ENCODE measurements at places on chromosomes 7 and 10.

- no peak for DNase-seq
Observed at GRCh38 chr10:102431452-102432124, 786 bp downstream of the CUEDC2 start.

DNA sequence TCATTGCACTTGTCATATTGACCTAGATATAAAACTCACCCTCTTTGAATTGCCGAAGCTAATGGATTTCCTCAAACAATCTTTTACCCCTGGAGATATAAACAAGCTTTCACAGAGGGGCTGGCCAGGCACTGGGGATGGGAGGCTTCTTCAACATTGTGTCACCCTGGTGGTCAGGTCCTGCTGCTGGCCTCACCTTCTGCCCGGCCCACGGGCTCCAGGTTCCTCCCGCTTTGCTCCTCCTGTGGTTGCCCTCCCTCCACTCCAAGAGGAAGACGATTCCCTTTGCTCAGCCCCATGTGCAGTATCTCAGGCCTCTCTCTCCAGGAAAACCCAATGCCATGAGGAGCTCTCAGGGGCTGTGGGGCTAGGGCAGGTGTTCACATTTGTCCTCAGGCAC, 118.1 kb upstream of the ADCY1 start:
- DNase-seq = no peak

DNA sequence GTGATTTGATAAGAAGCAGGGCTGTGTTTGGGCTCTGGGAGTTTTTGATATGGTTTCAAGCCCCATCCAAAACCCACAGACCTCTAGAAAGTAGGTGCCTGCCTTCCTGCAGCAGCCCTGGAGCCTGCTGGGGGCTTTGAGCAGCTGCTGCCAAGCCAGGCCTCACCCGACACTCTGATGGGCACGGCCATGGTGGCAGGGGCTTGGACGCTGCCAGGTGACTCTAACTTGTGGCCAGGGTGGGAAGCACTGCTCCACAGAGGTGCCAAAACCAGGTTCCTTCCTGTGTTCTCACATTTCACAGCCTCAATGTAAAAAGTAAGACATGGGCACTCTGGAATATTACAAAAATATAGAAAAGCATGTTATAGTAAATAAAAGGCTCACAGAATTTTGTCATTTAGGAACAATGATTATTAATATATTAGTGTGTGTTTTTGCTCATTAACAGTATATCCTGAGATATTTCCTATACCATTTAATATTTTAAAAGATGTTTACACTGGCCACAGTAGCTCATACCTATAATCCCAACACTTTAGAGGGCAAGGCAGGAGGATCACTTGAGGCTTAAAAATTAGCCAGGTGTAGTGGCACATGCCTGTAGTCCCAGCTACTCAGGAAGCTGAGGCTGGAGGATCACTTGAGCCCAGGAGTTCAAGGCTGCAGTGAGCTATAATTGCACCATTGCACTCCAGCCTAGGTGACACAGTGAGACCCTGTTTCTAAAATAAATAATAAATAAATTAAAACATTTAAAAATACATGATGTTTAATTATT, 95.1 kb downstream of the EGFR start:
- no peak for DNase-seq

DNA sequence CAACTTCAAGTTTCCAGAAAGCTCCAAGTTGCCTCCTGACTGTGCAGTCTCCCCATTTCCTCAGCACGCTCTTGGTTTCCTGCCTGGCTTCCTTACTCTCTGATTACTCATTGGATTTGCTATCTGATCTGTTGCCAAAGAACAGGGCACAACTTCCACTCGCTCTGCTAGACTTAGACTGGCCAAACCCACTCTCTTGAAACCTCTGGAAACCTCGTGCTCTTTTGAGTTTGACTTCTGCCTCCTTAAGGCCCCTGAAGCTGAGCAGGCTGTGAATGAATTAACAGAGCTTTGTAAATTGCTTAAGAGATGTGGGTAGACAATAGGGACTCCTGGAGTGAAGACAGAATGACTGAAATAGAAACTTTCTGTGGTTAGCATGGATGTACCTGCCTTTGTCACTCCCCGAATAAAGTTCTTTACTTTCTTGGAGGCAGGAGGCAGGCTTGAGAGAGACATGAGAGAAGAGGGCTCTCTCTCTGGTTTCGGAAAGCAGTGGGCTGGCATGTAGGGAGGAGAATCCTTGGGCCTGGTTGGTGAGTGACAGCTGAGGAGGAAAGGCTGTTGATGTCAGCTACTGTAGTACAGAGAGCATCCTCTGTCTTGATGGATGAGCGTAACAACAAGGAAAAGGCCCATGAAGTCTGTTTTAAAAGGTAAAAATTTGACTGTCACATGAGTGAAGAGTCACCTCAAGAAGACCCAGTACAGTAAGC, 70.8 kb downstream of the CHN2 start:
- DNase-seq = no peak

- no peak for DNase-seq
Observed at GRCh38 chr7:4040109-4040928, 641.8 kb upstream of the FOXK1 start.

DNA sequence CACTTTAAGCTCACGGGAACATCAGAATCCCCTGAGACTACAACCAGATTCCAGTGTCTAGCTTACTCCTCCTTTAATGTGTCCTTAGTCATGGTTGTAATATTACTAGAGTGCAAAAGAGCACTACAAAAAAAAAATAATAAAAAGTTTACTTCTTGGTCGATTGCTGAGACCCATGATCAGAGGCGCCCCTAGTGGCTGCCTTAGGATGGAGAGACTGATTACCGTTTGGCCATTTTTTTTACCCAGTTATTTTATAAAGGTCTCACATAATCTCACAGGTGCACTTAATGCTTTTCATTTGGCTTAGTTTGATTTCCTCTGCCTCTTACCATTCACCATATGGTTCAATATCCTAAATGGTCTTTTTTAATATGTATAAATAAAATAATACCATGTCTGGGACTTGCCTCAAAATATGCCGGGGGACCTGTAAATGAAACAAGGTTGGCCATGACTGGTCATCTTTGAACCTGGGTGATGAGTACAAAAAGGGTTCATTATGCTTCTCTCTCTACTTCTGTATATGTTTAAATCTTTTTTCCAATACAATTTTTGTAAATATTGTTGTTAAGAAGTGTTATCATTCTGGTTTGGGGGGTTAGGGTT, 331.5 kb upstream of the NFE2L3 start:
- DNase-seq = no peak

DNA sequence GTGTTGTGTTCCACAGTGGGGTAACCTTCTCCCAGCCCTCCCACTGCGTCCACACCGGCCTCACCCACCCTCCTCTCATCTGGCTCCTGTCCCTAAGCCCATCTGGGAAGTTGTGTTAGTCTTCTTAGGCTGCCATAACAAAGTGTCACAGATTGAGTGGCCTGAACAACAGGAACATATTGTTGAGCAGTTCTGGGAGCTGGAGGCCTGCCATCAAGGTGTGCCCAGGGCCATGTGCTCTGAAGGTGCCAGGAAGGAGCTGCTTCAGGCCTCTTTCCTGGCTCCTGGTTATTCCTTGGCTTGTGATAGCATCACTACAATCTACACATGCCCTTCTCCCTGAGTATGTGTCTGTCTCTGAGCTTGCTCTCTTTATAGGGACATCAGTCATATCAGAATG, 327.6 kb upstream of the COBL start:
- DNase-seq = no peak

DNA sequence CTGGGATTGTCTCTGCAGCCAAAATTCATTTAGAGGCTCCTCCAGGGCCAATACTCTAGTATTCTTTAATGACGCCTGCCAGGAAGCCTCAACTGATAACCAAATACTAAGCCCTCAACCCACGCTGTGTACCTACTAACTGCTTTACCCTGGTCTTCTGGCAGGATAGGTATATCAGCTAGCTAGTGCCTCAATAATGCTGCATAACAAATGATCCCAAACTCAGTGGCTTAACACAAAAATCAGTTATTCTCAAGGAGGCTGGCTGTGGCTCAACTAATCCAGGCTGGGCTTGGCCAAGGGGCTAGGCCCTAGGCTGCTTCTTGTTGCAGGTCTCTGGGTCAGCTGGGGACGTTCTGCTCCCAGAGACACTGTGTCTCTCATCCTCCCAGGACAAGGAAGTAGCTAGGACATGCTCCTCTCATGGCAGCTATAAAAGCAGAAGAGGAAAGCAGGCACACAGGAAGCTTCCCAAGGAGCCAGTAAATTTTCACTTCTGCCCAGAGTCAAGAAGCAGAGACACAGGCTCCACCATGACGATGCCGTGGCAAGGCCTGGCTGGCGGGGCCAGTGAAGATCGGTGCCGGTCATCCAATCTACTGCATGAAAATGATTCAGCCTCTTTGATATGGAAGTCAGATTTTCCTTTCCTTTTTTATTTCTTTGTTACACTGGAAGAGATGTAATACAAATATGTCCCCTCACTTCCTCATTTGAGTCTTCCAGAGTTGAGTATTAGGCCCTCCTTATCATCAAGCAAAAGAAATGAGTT, 28.6 kb upstream of the COL13A1 start:
- DNase-seq = no peak

DNA sequence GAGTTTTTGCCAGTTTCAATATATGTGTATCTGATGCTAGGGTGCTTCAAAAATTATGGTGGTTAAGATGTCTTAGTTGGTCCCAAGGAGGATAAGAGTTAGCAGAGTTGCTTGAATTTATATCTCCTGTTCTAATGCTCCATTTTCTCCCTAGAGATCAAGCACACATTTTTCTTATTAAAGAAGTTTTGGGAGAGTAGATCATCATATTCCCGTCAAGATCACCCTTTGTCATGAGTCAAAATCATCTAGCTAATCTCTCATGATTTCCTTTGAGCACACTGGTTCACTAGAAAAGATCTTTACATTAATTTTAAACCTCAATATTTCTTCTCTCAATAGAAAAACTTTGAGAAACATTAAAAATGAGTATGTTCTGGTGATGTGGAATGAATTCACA, 429.9 kb upstream of the SEMA3A start:
- DNase-seq = no peak

DNA sequence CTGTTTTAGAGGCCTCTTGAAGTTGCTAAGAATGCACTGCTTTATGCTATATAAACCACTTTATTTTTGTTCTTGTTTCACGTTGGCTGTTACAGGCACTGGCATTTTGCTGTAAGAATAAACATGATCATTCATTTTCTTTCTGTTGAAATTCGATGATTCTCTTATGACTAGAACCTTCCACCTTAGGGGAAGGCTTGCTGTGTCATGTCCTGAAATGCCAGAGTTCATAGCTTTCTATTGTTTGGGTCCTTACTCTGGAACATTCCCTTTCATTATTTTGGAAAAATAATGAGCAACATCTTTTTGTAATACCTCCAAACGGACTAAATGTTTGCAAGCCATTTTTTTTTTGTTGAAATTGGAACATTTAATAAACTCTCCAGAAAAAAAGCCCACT, 495.1 kb upstream of the POT1 start:
- DNase-seq = no peak

DNA sequence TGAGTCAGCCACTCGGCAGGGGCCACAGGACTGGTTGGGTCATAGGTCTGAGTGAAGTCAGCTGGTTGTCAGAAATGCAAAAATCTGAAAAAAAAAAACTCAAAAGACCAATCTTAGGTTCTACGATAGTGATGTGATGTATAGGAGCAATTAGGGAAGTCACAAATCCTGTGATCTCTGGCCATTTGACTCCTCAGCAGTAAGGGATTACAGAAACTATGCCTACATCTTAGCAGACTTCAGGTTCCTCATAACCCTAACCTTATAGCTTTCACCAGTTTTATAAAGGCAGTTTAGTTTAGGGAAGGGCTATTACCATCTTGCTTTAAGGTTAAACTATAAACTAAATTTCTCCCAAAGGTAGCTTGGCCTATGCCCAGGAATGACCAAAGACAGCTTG, 163.1 kb upstream of the HGF start:
- DNase-seq = no peak

- no peak for DNase-seq
Observed at GRCh38 chr7:3283130-3283704, 17.8 kb upstream of the SDK1 start.

DNA sequence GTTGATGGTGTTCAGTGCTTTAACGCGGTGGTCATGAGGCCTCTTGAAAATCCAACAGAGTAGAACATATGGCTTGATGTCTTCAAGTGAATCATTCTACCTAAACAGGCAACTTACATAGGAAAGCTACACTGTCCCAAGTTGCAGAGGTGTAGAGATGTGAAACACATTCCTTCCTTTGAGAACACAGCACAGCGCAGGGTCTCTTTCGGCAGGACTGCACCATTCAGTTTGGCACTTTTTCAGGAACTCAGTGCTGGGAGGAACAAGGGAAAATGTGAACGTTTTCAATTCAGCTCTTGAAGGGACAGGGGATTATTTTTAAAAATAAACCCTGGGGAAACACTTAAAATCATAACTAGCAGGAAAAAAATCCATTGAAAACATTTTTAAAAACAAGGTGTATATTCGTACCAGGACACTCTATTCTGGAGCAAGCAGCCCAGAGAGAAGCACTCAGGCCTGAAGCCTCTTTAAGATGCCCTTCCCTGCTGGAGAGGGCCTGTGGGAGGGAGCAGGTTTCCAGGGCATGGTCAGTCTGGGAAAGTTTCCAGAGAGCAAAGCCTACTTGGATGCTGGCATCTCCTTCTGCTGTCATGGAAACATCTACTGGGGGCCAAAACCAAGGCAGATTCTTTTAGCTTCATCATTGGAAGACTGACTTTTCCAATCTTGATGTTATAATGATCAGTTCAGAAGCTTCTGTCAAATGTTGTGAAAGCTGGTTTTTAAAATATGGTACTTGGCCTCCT, 60.4 kb upstream of the NPVF start:
- DNase-seq = no peak

DNA sequence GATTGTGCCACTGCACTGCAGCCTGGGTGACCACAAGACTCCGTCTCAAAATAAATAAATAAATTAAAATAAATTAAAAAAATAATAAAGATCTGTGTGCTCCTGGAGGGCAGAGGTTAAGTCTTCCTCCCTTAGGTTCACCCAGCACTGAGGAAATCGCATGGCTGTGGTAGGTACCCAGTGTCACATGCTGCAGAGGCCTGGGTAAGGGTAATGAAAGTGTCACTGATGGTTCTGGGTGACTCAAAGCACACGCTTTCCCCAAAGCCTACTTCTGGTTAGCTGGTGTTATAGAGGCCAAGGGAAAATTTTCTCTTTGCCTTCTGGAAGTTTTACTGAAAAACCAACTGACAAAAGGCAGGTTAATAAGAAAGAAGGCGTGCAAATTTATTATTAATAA, 88.8 kb upstream of the ITGB1 start:
- no peak for DNase-seq

DNA sequence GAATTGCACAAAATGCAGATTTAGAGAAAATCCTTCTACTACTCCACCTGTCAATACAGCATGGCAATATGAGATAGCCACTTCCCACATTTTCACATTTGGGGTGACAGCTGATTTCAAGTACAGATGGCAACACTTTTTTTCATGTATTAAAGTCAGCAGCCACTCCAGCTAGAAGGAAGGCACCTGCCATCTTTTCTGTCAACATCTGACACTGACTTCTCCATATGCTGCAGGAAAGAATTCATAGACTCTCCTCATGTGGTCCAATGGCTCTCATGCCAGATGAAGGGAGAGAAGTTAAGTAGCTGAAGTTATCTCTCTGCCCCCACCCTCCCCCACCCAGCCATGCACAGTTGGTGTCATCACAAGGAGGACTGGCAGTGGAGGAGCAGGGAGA, 912.0 kb downstream of the SORCS1 start:
- DNase-seq = no peak

GRCh38 chr7:47145186-47145725, 436.7 kb downstream of the TNS3 start:
- DNase-seq = no peak

Measured in stimulated activated CD8-positive, alpha-beta memory T cell treated with anti-CD3 and anti-CD28 coated beads, Interleukin-4, amount 100 ng/mL, for 1 hour (primary cell).